ENCODE measurements at places on chromosomes 6 and 20. TPM values are rescaled to one million over a fixed set of nuclear protein-coding genes. Genes with fewer than 3 reads are reported as not detected.

TRIM10 gene
- total RNA-seq, result not detected

ZC2HC1B gene
- total RNA-seq, result not detected

WFDC12 gene
- total RNA-seq, result not detected

DNA sequence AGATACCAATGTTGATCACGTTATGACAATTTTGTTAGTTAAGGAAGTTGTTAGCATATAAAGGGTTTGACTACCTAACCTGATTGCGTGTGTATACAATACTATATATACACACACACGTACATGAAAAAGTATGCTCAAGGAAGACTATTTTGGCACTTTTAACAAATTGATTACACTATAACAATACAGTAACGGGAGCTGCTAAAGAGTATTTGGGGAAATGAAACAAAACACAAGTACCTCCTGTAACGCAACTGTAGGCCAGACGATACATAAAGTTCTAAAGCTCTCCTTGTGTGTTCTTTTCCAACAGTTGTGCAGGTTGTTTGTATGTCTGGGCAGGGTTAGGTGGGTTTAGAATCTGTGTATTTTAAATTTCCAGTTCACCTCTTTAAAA is 98.7 kb downstream of the PLEKHG1 start:
- no peak for DNase-seq

DNA sequence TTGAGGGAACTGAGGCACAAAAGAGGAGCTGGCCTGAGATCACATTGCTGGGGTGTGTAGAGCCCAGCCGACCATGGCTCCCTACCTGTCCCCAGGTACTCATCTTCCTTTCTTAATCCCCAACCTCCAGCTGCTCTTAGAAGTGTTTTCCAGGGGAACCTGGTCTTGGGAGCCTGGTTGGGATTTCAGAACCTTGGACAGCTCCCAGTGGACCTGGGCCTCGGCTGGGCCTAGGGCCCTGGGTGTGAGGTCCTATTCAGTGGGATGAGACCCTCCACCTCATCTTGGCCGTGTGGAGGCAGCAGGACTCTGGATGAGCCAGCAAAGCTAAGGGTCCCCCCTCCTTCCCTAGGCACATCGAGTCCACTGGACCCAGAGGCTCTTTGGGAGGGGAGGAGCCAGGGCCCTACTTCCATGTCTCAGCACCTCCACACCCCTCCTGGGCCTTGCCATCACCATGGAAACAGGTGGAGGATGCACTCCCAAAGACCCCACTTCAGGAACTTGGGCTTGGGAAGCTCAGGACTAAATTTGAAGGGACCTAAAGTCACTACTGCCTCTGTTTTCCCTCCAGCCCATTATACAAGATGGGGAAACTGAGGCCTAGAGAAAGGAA is 38.5 kb downstream of the DLGAP4 start:
- DNase-seq, result no peak

All from chondrocyte (in vitro differentiated cells).